ENCODE measurements at places on chromosomes 4 and X.

GRCh38 chrX:122115604-122116003 is 1068.2 kb downstream of the GLUD2 start:
- DNase-seq: no peak

DNA sequence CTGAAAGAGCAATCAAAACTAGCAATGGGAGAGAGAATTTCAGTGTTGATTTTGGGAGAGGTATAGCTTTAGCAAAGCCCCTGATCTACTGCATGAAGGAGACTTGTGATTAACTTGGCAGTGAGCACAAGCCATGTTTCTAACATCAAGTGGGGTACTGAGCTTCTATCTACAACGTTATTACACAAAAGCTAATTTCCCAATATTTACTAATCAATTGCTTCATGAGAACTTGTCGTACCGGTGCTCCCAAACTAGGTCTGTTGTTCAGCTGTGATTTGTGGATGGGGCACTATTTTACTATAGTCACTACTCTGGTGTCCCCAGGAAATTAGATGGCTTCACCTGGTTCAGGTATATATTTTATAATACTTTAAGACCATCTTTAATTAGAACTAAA is 16.2 kb downstream of the ANK2 start:
- DNase-seq: no peak

DNA sequence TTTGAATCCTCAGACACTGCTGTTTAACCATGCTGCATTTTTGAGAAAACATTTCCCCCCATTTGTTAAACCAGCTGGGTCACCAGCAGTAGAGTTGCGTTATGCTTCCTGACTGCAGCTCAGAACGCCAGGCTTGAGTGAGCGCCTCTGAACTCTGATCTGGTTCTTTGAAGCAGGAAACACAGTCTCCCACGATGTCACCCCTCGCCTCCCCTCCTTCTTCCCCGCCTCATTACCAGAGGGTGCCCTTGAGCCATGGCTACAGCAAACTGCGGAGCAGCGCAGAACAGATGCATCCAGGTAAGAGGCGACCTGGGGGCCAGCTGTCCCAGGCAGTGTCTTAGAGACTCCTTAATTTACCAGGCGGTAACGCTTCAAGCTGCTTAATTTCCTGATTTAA is 78.4 kb downstream of the REPS2 start:
- no peak for DNase-seq

GRCh38 chr4:174545268-174545667 is 23.0 kb upstream of the HPGD start:
- DNase-seq: no peak

DNA sequence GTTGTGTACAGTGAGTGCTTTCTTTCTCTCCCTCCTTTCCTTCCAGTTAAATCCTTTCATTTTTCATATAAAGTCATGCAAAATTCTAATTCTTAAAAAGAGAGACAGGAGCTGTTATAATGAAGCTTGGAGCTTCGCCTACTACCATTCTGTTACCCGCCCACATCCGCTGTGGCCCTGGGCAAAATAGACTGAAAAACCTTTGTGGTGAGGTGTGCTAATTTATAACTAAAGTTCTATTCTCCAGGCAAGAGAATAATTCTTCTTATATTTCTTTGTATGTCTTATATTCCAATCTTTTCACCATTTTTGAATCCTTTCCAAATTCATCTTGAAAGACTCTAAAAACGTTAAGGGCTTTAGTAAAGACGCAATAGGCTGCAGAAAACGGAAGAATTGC is 7.0 kb downstream of the QRFPR start:
- no peak for DNase-seq

DNA sequence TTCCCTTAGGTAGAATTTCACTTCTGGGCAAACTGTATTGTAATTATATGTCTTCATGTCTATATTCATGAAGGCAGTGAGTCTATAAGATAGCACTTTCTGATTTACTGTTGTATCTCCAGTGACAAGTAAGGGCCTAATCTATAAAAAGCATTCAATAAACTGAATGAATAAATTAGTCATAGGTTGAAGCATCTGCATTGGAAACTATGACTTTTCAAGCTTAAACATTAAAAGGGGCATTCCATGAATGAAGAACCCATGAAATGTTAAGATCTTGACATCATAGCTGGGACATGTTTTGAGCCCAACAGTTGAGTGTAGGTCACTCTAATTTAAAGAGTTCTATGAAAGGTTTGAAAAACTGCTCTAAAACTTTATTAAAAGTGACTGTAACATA is 159.3 kb upstream of the LCORL start:
- no peak for DNase-seq

- DNase-seq: no peak
Measured at GRCh38 chr4:122341886-122342285, 36.9 kb upstream of the ADAD1 start.

DNA sequence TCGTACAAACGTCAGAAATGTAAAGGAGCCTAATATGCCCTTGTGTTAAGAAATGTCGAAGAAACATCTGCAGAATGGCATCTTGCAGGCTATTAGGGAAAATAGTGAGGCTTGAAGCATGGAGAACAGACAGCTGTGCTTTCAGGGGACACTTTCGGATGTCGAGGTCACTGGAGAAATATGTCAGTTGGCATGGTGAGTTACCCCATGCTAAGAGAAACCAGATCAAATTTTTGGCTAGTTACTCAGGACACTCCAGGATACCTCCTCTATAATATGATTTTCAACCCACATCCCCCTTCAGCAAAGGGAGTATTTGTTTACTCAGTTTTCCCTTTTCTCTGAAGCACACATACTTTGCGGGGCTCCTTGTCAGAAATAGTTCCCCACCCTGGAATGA is 171.4 kb downstream of the GPC3 start:
- no peak for DNase-seq

DNA sequence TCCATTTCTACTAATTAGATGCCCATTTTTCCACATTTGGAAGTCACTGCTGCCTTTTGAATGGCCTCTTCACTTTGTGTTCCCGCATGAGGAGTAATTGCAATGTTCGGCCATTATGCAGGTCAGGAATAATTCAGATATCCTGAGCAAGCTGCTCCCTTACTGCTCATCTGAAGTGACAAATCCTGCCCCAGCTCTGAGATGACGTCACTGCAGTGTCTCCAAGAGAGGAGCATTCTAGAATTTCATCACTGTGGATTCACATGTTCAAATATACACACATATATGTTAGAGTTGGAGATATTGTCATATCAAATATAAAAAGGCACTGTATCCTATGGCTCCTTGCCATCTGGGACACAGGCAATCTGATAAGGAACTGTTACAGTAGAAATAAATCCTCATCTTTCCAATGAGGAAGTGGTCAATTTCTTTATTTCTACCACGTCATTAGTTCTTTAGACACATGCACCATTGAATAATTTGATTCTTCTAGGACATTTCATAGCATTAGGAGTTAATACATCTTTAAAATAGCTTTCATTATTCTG is 706.9 kb upstream of the TENM3 start:
- DNase-seq: no peak

DNA sequence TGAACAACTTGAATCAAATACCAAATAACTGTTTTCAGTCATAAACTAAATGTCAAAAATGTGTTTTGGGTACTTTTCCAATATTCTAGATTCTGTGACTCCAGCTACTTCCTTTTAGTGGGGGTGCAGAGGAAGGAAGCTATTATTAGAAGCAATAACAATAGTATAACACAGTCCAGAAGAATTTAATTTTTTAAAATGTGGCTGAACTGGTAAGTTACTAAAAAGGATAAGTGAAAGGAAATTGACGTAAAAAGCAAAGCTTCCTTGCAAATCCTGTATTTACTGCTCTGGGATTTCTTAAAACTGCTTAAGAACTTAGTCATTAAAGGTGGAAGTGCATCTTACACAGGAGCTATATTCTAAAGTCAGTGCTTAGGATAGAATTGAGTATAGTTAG is 53.2 kb downstream of the MOSPD2 start:
- DNase-seq: no peak

- no peak for DNase-seq
Measured at GRCh38 chr4:88398381-88398780, 19.7 kb downstream of the HERC6 start.

- no peak for DNase-seq
Measured at GRCh38 chrX:54049801-54050200, 5.5 kb upstream of the PHF8 start.

DNA sequence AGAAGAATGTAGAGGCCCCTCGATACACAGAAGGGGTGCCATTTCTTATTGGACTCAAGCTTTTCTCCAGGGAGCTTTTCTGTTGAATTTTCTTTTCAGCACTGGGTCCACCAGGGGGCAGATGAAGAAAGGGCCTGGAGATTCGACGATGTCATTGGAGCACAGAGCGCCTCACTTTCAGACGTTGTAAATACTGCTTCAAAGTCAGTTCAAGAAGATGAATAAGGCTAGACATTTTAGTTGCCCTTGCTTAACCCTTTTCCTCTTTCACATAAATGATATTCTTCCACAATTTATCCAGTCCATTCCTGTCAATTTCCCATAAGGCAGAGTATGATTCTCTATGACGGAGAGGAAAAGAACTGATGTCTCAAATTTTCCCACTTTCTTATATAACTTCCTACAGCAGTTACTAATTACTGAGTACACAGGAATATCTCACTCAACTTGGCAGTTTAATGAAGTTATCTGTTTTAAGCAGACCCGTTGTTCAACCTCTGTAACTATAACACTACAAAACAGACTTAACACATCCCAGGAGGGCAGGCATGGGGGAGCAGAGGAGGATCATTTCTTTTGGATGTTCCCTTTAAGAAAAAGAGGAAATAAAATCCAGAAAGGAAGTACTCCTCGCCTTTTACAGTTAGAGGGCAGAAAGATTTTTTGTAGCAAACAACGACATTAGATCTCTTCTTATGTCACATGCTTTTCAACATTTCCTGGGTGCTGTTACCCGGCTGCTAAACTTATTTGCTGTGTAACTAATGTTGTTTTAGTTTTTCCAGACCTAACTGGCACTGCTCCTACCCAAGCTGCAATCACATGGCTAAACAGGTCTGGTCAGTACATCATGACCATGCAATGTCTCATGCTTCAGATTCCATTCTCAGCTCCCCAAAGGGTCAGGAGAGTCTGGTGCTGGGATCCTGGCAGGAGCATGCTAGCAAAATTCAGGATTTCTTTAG is 12.2 kb upstream of the CENPU start:
- peak; percentile 5 for DNase-seq

DNA sequence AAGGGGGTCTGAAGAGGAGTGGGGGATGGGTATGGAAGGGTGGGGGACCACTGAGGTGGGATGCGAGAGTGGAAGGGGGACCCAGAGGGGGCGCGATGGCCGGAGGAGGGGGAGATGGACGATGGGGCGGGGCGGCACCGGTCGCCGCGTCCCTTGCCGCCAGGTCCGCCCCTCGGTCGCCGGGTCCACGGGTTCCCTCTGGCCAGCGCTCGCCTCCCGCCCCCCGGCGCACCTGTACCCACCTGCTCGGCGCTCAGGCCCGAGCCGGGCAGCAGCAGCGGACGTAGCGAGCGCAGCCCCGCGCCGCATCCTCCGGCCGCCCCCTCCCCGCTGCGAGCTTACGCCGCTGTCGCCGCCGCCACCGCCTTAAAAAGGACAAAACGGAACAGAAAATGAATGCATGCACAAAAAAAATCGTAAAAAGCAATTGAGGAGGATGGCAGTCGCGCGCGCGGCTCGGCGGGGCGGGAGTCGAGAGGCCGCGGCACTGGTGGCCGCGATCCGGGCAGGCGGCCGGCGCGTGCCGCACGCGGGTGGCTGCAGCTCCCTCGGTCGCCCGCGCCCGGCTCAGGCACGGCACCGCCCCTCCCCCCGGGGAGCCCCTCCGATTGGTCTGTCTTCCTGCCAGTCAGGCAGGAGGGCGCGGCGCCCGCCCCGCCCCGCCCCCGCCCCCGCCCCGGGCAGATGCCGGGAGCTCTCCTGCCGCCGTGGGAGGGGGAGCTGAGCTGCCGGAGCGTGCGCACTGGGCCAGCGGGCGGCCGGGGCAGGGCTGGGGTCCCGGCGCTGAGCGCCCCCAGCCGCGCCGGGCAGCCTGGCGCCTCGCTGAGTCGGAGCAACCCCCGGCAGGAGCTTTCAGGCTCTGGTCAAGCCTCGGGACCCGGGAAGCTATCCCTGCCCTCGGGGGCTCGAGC is at the start of gene JAKMIP1:
Gene JAKMIP1, minus strand, starts transcription at position 539 of the 911 bp plus-strand sequence. CDS start 87,699 bp downstream, outside the sequence.
- peak; percentile 56 for DNase-seq

All from NCI-H1105 (cell line).